ENCODE measurements at places on chromosomes 1 and 21. TPM values are rescaled to one million over a fixed set of nuclear protein-coding genes. Genes with fewer than 3 reads are reported as not detected.

The FCRL5 gene
- total RNA-seq: not detected

The SPRR1B gene
- not detected for total RNA-seq

The IGSF9 gene
- not detected for total RNA-seq

The RPF1 gene
- total RNA-seq: 46.8 TPM

The FAM177B gene
- not detected for total RNA-seq

The ITPKB gene
- total RNA-seq: 0.19 TPM

The VHLL gene
- total RNA-seq: not detected

The OLFM3 gene
- not detected for total RNA-seq

The OVAAL gene
- total RNA-seq: 0.11 TPM

The HPCAL4 gene
- total RNA-seq: 3.1 TPM

The NTMT2 gene
- total RNA-seq: not detected

The USH2A gene
- under 0.01 TPM for total RNA-seq

The CHD5 gene
- total RNA-seq: 0.06 TPM

The HTR1D gene
- not detected for total RNA-seq

The GBP7 gene
- total RNA-seq: not detected

The NHLH1 gene
- 0.13 TPM for total RNA-seq

The PADI1 gene
- 1.3 TPM for total RNA-seq

The OR2M3 gene
- total RNA-seq: not detected
